ENCODE measurements at places on chromosomes 6 and 20.

DNA sequence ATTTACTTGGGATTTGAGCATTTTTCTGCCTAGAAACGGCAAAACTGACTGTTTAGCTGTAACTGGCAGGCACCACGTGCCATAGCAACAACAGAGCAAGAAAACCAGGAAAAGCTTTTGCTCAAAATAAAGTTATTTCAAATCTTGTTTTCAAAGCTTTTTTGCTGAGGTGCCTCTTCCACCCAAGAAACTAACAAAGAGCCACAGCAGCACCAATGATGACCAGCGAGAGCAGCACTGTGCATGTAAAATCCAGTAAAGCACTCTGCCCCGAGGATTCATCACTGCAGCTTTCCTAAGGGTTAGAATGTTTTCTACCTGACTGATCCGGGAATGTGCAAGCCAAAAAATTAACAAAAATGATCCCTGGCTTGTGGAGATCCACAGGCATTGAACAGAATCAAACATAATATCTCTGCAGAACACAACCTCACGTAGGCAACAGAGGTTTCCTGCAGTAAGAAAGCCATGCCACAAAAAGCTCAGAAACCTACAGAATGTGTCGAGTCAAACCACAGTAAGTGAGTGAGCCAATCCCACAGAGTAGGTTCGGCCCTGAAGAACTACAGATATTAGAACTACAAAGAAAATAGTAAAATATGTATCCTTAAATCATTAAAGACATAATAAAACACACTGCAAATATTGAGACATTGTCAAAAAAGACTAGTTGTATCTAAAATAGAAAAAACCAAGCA is 7.4 kb upstream of the ULBP3 start:
- peaks cover 20% of the 10 kb centered on the region for H3K4me1 ChIP-seq
- H3K36me3 ChIP-seq: no peaks in the 10 kb centered on the region
- DNase-seq: no peak
- no peak overlapping the region for H3K27ac ChIP-seq

- H3K4me3 ChIP-seq: no peak overlapping the region
- DNase-seq: no peak
- H3K4me1 ChIP-seq: no peaks in the 10 kb centered on the region
- H3K27ac ChIP-seq: no peak overlapping the region
These were observed 545.4 kb downstream of the EYS start for GRCh38 chr6:65161661-65162060.

DNA sequence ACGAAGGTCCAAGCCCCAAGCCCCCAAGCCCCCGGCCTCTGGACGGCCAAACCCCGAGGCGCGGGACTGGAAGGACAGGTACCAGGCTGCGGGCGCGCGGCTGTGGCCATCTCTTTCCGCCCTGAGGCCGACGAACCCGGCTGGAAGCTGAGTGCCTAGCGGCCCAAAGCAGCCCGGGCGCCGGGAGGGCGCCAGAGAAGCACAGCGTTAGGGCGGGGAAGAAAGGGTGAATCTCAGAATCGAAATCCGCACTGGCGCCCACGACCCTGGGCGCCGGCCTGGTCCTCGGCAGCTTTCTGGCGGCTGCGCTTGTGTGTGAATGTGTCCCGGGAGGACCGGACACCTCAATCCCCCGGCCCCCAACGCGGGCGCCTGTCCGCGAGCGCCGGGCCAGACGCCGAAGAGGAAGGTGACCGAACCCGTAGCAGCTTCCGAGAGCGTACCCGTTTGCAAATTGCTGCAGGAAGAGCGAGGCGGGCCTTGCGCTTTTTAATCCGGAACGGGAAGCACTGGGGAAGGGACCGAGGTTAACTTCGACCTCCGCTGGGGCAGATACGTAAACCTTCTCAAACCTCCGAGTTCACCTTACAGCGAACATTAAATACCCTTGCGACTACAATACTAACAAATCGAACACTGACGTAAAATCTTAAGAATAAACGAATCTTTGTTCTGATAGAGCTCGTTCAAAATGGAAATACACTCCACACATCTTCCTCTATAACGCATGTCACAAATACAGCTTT is 2.9 kb downstream of the NRN1 start:
- peaks cover 79% of the 10 kb centered on the region for H3K27me3 ChIP-seq
- peaks cover 51% of the 10 kb centered on the region for H3K4me1 ChIP-seq
- peak overlapping the region; percentile 74 for H3K4me3 ChIP-seq
- peak; percentile 83 for DNase-seq
- peak overlapping the region; percentile 84 for H3K27ac ChIP-seq

DNA sequence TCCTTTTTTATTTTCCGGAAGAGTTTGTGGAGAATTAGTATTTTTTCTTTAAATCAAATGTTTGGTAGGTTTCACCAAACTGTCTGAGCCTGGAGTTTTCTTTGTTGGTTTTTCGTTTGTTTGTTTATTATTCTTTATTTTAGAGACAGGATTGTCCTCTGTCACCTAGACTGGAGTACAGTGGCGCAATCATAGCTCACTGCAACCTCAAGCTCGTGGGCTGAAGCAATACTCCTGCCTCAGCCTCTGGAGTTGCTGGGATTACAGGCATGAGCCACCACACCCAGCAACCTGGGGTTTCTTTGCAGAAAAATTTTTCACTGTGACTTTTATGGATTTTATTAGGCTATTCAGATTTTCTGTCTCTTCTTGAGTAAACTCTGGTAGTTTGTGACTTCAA is 120.2 kb upstream of the LOC128125822 start:
- no peaks in the 10 kb centered on the region for H3K36me3 ChIP-seq
- no peak overlapping the region for H3K27ac ChIP-seq
- H3K27me3 ChIP-seq: peaks cover 3% of the 10 kb centered on the region
- no peak for DNase-seq

GRCh38 chr6:137303441-137303840 is 84.3 kb upstream of the IFNGR1 start:
- H3K27ac ChIP-seq: no peak overlapping the region
- H3K36me3 ChIP-seq: no peaks in the 10 kb centered on the region
- H3K27me3 ChIP-seq: peaks cover 13% of the 10 kb centered on the region
- H3K4me1 ChIP-seq: no peaks in the 10 kb centered on the region
- no peak for DNase-seq

- peaks cover 47% of the 10 kb centered on the region for H3K36me3 ChIP-seq
- no peak overlapping the region for H3K4me3 ChIP-seq
- no peaks in the 10 kb centered on the region for H3K27me3 ChIP-seq
- no peak for DNase-seq
- no peaks in the 10 kb centered on the region for H3K4me1 ChIP-seq
These were observed 61.4 kb downstream of the EZR start for GRCh38 chr6:158757753-158758090.

DNA sequence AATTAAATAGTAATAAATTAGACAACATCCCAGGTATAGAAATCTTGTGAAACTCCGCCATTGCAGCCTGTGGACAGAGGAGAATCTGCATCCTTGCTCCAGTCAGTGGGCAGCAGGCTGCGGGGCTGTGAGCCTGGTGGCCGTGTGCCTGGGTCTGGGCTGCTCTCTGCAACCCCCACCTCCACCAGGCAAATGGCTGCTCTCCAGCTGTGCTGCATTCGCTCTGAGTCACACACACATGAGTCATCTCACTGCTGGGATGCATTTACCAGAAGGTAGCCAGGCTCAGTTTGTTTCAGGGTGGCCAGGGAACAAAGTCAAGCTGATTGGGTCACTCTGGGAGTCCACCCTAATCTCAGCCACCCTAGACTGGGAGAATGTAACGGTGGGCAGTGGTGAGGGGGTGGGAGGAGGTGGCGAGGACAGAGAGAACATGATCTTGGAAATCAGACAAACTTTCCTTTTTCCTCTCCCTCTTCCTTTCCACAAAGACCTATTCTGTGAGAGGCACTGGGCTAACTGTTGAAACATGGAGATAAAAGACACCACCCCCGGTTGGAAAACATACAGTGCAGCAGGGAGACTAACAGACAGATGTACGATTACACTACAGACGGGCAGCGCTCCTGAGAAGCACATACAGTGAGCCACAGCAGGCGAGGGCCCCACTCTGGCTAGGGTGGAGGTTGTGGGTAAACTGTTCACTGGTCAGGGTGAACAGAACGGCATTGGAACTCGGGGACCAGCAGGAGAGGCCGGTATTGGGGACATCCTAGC is 59.2 kb downstream of the TRAM2 start:
- H3K4me3 ChIP-seq: no peak overlapping the region
- H3K27me3 ChIP-seq: no peaks in the 10 kb centered on the region
- DNase-seq: peak; percentile 68

GRCh38 chr6:159217595-159218275 is 48.5 kb downstream of the FNDC1 start:
- peak; percentile 61 for DNase-seq
- no peak overlapping the region for H3K27ac ChIP-seq
- H3K4me3 ChIP-seq: no peak overlapping the region
- H3K27me3 ChIP-seq: peaks cover 15% of the 10 kb centered on the region
- H3K36me3 ChIP-seq: no peaks in the 10 kb centered on the region

DNA sequence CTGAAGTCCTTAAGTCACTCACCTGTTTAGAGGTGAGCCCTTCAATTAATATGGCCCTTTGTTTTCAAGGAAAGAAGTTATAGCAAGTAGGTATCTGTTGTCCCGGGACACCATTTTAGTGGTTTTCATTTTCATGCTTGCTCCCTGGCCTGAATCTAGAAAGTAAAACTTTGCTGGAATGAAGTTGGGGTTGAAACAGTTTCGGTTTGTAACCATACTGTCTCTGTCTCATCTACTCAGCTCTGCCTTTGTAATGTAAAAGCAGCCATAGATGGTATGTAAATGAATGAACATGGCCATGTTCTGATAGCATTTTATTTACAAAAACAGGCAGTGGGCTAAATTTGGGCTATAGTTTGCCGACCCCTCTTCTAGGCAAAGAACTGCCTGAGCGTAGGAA is 64.9 kb upstream of the GNRH2 start:
- H3K4me3 ChIP-seq: no peak overlapping the region
- H3K36me3 ChIP-seq: peaks cover 19% of the 10 kb centered on the region
- peaks cover 15% of the 10 kb centered on the region for H3K4me1 ChIP-seq
- H3K27me3 ChIP-seq: no peaks in the 10 kb centered on the region

- H3K27me3 ChIP-seq: no peaks in the 10 kb centered on the region
- no peak overlapping the region for H3K27ac ChIP-seq
- no peaks in the 10 kb centered on the region for H3K4me1 ChIP-seq
- no peaks in the 10 kb centered on the region for H3K36me3 ChIP-seq
These were observed 97.4 kb downstream of the YTHDF1 start for GRCh38 chr20:63118303-63119120.

DNA sequence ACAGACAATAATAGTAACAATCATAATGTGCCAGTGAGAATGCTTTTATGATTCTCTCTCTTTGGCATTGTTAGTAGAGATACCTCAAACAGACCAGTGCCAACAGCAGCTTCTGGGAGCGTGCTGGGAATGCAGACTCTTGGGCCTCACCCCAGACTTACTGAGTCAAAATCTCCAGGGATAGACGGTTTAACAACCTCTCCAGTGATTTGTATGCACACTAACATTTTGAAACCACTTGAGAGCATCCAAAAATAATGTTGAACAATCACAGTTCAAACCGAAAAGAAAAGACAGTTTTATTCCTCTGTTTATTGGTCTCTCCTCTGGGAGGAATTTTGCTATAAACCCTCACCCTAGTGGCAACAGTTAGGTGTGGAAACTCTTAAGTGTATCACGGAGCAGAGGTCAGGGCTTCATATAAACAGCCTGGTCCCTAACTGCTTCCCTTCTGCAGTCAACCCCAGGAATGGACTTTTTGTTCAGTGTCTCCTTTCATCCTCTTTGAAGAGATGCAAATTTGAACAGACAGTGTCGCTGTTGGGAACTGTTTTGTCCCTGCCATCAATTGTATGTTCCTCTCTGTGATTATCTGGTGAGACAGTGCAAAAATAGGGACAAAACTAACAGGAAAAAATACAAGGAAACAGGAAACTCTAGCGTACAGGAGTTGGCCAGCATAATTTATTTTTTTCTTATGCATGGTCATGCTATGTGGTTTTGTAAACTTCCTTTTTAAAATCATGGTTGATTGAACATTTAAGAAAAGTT is 162.4 kb upstream of the BTBD3 start:
- no peaks in the 10 kb centered on the region for H3K4me1 ChIP-seq
- DNase-seq: no peak
- no peaks in the 10 kb centered on the region for H3K36me3 ChIP-seq
- no peak overlapping the region for H3K4me3 ChIP-seq

DNA sequence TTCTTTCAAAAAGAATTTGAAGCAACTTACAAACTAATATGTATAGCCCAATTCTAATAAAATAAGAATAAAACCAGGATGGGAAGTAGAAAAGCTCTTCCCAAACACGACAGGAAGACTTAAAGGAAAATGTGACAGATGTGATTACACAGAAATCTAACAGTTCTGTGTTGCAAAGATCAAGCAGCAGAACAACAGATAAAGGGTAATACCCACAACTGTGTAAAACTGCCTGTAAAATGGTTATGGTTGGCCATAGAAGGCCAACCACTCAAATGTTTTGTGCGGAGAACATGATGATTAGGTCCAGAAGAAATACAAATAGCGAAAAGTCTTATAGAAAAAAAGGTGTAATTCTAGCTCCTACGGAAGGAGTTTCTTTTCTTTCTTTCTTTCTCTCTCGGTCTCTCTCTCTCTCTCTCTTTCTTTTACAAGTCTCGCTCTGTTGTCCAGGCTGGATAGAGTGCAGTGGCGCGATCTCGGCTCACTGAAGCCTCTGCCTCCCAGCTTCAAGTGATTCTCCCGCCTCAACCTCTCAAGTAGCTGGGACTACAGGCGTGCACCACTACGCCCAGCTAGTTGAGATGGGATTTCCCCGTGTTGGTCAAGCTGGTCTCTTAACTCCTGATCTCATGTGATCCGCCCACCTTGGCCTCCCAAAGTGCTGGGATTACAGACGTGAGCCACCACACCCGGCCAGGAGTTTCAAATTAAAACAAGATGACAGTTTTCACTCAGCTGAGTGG is 128.5 kb downstream of the QRSL1 start:
- H3K27ac ChIP-seq: no peak overlapping the region
- H3K4me1 ChIP-seq: no peaks in the 10 kb centered on the region
- no peak for DNase-seq
- no peak overlapping the region for H3K4me3 ChIP-seq

GRCh38 chr6:169968541-169969270 is 217.3 kb downstream of the ERMARD start:
- H3K4me3 ChIP-seq: no peak overlapping the region
- no peaks in the 10 kb centered on the region for H3K27me3 ChIP-seq
- DNase-seq: no peak
- no peaks in the 10 kb centered on the region for H3K36me3 ChIP-seq
- H3K27ac ChIP-seq: no peak overlapping the region

GRCh38 chr6:28655164-28655563 is 129.5 kb downstream of the GPX5 start:
- H3K27me3 ChIP-seq: peaks cover 70% of the 10 kb centered on the region
- H3K27ac ChIP-seq: no peak overlapping the region
- H3K4me3 ChIP-seq: no peak overlapping the region
- H3K36me3 ChIP-seq: peaks cover 2% of the 10 kb centered on the region
- DNase-seq: no peak
- H3K4me1 ChIP-seq: peaks cover 19% of the 10 kb centered on the region
